Suppressor macrophage (primary cell): ENCODE measurements at places on chromosomes 7 and 10.

- no peak for DNase-seq
These were observed 926 bp upstream of the C7orf33 start for GRCh38 chr7:148589640-148590039.

- DNase-seq: no peak
These were observed 369.5 kb downstream of the IPMK start for GRCh38 chr10:57898231-57898630.

GRCh38 chr7:98234429-98235147 lies 17.4 kb downstream of the TECPR1 start:
- DNase-seq: no peak

GRCh38 chr10:72277340-72277995 lies 3.7 kb downstream of the DDIT4 start:
- DNase-seq: no peak

- DNase-seq: no peak
These were observed 46.9 kb upstream of the ARL4A start for GRCh38 chr7:12640299-12641096.
